ENCODE measurements at places on chromosomes 16 and 17. TPM values are rescaled to one million over a fixed set of nuclear protein-coding genes. Genes with fewer than 3 reads are reported as not detected.

NUDT7 gene
- total RNA-seq = 10.5 TPM

ITGAX gene
- total RNA-seq = not detected

CACNG5 gene
- total RNA-seq = not detected

FGF11 gene
- total RNA-seq = 0.17 TPM
